ENCODE measurements at places on chromosomes 4 and X.

GRCh38 chr4:2691313-2691712 is 64.8 kb downstream of the TNIP2 start:
- DNase-seq, result no peak

GRCh38 chr4:73070074-73070390 is 516 bp upstream of the COX18 start:
- DNase-seq, result no peak

GRCh38 chr4:169340834-169341233 is 70.1 kb upstream of the SH3RF1 start:
- no peak for DNase-seq

GRCh38 chr4:57044279-57044678 is 65.6 kb downstream of the POLR2B start:
- DNase-seq, result no peak

DNA sequence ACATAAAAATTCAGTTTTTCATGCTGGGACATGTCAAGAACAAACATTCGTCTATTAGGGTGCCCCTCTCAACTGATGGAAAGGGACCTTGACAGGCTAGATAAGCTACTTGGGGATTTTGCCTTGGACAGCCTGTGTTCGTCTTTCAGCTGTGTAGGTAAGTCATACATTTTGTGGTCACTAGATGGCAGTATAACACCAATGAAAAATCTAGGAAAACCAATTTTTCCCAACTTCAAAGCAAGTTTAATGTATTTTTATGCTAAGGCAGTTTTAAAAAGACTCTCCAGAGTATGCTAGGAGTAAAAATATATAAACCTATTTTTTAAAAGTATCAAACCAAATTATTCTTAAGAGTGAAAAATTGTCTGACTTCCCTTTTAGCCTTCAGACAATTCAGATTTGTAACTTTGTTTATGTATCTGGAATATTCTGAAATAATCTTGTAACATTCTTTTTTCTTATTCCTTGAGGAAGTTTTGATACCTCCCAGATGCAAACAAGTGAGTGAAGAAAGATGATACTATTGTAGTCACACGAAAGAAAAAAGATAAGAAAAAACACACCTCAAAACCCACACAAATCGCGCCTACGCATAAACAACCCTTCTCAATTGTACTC is 158.3 kb downstream of the CPE start:
- peak; percentile 48 for DNase-seq

- DNase-seq, result peak; percentile 58
Measured at GRCh38 chrX:1466971-1467561, 14.4 kb upstream of the ASMTL start.

DNA sequence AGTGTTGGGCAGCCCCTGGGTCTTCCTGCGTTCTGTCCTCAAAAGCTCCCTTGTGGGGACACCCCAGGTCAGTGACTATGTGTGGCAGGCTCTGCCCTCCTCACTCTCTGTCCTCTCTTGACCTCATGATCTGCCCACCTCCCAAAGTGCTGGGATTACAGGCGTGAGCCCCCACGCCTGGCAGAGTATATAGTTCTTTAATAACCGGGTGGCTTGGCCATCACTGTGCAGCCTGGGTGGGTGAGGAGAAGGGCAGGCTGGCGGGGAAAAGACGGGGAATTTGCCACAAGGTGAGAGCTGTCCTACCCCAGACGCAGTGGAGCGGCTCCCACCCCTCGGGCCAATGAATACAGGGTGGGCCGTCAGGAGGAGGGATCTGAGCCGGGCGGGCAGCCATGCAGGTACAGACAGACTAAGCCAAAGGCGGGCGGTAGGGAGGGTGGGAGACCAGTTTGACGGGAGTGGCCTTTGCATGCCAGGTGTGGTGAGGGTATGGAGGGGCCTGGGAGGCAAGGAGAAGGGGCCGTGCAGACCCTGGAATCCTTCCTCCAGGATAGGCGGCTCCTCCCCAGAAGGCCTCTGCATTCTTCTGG is 2.5 kb downstream of the SH3BP2 start:
- no peak for DNase-seq

DNA sequence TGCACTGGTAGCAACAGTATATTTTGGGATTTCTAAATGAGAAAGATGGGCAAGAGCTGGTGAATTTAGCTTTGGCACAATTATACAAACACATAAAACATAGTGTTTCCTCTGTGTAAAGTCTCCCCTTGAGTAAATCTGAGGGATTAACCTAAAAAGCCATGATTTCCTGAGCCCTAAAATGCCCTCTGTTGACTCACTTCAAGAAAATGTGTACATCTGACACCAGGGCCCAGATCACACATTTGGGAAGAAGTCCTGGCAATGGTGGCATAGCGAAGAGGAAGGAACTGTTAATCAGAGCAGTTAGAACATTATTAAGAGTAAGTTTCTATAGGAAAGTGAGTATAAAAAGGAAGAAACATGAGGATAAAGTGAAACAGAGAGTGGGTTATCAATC is 338.5 kb downstream of the SPOCK3 start:
- DNase-seq, result no peak

- no peak for DNase-seq
Measured at GRCh38 chrX:155023907-155024833, 1.6 kb upstream of the F8 start.

DNA sequence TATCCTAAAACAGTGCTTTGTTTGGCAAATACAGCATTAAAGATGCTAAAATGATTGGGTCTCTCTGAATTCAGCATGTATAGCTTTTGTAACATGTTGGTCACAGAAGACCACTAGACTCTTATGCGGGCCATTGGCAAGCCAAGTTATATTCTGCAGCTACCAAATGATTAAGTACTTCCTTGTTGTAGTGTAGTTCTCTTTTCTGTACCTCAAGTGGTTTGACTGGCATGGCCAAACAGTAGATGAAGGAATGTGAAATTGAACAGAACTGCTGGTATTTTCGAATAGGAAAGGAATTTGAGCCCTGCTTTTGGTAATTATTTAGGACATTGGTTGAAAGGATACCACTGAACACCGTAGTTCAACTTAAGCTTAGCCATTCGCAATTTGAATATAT is 193.9 kb upstream of the GPC4 start:
- DNase-seq, result no peak

DNA sequence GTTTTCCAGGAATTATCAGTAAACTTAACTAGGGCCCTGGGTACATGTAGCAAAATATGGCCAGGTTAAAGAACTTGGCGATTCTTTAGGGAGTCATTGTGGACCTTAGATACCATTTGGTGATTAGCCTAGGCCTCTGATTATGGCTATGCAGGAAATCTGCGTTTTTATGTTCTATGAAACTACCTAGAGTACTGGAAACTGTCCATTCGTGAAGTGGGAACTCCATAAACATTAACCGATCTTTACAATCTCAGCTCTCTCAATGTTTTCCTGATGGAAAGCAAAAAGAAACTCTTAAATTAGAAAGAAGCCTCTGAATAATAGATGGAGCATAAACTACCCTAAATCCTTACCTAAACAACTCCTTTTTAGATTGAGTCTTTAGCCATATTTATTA is 121.9 kb downstream of the SH3RF1 start:
- no peak for DNase-seq

GRCh38 chrX:46456125-46456922 is 88.9 kb downstream of the ZNF674 start:
- DNase-seq, result no peak

DNA sequence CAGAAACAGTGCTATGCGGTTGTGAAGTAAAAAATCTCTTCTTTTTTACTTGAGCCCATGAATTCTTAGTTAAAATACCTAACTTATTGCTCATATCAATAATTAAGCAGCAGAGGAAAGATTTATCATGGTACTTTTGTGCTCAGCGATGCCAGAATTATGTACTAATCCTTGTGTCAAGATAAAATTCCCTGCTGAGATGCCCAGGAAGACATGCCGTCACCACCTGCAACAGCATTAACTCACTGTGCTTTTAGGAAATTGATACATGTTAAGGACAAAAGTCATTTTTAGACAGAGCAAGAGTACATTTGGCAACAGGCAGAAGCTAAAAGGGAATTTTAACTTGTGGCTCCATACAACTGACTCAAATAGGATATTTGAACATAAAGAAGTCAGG is 138.9 kb downstream of the NPNT start:
- DNase-seq, result no peak

DNA sequence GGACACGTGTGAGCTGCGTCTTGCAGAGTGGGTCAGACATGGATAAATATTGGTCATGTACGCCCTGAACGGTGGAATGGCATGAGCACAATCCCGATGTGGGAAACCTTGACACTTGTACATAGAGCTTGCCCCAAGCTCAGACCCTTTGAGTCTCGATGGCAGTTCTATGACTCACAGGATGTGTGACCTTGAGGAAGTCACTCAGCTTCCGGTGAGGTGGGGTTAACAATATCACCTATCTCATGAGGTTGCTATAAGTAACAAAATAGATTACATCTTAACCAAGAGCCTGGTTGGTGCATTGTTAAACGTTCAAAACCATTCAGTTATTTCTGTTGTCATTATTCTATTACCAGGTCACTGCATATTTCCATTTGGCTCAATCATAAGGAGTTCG is 109.1 kb upstream of the TBL1X start:
- peak; percentile 60 for DNase-seq

DNA sequence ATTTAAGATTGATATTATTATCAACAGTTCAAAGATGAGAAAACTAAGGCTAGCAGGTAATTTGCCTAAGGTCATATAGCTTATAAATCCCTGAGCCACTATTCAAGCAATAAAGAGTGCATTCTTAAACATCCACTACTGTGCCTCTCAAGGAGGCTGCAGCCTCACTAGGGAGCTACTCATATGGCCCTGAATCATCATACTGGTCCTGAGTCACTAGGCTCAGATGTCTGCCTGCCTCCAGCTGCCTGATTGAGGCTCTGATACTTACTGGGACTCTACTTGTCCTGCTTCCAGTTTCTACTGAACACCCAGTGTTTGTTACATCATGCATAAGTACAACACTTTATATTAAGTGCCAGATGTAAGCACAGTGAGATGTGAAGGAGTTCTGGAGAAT is 110.7 kb downstream of the AASDH start:
- DNase-seq, result no peak

DNA sequence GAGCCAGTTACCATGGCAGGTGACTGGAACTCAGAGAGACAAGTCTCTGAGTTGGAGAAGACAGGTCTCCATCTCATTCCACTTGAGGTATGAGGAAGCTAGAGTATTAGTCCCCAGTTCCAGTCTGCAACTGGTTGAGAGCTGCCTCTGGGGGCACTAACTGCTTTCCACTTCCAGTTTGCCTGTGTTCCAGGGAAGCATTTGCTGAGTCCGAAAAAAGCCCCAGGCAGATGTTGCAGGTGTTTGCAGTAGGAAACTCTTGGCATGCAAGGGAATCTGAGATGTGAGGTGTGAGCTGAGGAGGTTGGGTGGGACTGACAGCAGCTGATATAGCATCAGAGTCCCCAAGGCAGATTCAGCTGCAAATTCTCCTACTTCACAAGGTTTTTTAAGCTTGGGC is 272.2 kb upstream of the CASK start:
- DNase-seq, result no peak

DNA sequence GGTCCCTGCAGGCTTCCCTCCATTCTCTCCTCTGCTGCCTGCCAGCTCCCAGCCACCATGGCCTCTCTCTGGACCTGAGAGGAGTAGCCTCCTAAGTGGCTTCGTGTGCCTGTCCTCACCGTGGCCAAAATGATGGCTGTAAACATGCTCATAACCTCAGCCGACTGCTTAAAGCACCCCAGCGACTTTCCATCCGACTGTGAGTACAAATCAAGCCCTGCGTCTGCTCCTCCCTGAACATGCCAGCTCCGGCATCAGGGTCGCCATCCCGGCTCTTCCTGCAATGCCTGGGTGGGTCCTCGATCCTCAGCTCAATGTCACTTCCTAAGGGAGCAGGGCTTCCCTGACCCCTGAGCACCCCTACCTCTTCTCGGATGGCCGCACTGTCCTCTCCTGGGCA is 3.3 kb upstream of the SORCS2 start:
- DNase-seq, result no peak

GRCh38 chrX:115694028-115694427 is 133.1 kb downstream of the PLS3 start:
- DNase-seq, result no peak

DNA sequence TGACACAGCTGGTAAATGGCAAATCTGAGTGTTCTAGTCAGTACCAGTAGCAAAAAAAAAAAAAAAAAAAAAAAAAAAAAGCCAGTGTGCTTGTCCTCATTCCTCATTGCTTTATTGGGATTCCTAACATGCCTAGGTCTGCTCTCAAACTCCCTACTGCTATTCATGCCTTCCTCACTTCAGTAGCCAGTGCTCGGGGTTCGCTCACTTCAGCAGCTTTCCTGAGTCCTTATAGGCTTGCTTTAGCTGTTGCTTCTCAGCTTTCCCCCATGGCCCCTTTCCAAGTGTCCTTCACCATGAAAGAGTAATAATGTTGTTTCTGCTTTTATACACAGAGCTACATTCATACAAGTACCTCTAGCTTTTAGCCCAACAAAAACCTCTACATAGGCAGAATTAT is 30.8 kb downstream of the SLITRK2 start:
- no peak for DNase-seq

- no peak for DNase-seq
Measured at GRCh38 chrX:116246261-116246660, 75.7 kb downstream of the AGTR2 start.

- DNase-seq, result no peak
Measured at GRCh38 chr4:81506731-81507130, 35.0 kb upstream of the RASGEF1B start.

- no peak for DNase-seq
Measured at GRCh38 chrX:1109580-1110119, 102.8 kb downstream of the CRLF2 start.

GRCh38 chr4:139207873-139208403 is 30.9 kb upstream of the ELF2 start:
- no peak for DNase-seq

GRCh38 chr4:113060853-113061252 is 11.4 kb downstream of the ANK2 start:
- DNase-seq, result no peak

DNA sequence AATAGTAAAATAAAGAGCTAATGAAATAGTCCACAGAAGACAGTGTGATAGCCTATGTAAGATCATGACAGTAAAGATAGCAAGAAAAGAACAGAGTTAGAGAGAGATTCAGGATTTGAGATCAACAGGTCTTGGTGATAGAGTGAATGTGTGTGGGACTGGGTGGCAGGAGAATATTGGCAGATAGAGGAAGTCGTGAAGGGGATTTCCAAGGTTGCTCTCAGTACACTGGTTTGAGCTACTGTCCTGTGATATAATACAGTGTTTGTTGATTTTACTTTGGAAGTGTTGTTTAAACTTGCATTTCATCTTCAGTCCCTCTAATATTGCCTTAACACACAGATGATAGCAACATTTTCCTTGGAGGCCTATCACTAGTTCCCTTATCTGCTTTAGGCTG is 44.1 kb downstream of the DTHD1 start:
- DNase-seq, result peak; percentile 63

DNA sequence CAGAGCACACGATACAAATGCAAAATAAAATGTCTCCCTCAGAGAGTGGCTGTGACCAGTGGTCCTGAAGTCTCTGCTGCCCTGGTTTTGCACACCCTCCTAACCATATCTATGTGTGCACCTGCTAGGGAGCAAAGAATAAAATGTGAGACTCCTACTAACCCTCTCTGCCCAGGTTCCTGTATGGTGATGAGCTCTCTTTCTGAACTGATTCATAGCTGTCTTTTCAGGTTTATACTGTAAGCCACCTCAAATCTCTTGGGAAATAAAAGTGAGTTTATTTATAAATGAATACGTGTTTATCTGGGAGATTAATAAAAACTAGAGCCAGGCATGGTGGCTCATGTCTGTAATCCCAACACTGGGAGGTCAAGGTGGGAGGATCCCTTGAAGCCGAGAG is 126.0 kb upstream of the RBPJ start:
- DNase-seq, result peak; percentile 48
